ENCODE measurements at places on chromosomes 4 and X.

GRCh38 chr4:41132055-41132683, 82.2 kb downstream of the APBB2 start:
- no peak for DNase-seq

GRCh38 chrX:63922221-63922620, 137.2 kb upstream of the ARHGEF9 start:
- no peak for DNase-seq

- no peak for DNase-seq
Measured at GRCh38 chr4:152304220-152304619, 231.7 kb downstream of the FBXW7 start.

DNA sequence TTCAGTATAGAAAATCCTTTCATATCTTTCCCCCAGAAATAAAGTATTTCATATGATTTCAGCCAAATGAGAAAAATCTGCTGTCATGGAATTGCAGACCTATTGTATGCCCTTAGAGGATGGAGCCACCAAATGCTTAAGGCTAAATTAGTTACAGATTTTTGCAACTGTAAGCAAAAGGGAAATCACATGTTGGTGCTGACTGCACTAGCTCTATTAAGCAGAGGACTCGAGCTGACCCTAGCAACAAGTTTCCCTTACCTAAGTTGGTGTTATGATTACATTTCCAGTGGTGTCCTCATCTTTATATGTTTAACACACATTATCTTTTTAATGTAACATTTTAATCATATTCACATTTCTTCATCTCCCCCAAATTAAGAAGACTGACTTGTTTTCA, 58.3 kb upstream of the DOCK11 start:
- DNase-seq = no peak

DNA sequence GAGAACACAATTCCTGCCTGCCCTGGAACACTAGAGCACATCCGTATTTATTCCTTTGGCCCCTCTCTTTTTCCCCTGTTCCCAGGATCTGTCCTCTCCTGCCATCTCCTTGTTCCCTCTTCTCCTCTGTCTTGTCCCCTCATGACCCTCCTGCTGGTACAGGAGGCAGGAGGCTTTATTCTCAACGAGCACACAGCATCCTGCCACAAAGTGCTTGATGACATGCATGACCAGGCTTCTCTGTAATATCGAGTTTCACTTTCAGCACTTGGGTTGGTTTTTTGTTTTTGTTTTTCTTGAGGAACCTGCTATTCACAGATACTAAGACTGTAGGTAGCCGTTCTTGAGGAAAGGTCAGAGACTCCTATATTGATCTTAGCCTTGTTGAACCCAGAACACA, 35.3 kb downstream of the NALF2 start:
- DNase-seq = no peak

DNA sequence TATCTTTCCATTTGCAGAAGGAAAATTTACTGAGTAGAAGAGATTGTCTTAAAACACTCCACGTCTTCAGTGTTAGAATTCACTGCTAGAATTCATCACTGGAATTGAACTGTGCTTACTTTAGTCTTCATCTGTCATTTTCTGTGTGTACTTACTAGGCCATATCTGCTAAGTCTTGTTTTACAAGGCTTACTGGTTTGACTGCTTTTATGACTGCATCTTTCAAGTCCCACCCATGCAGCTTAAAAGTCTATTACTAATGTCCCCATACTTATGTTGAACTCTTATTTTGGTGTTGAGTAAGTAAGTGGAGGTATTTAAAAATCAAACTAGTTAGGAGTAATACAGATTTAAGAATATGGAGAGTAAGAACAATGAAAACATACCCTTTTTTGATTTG, 14.6 kb downstream of the CLCN3 start:
- no peak for DNase-seq

DNA sequence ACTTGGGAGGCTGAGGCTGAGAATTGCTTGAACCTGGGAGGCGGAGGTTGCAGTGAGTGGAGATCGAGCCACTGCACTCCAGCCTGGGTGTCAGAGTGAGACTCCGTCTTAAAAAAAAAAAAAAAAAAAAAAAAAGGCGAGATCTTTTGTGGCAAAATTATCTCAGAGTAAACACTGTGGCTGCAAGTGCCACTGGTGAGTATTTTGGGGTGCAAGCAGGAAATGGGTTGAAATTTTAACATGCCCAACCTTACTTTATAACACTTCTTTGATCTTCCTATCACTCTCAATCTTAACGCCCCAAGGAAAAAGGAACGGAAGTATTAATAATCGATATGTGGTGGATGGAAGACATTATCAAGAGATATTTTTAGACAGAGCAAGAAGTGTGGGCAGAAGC, 32.1 kb downstream of the SLC34A2 start:
- DNase-seq = no peak

GRCh38 chrX:78945186-78945912, at the start of gene P2RY10:
Gene P2RY10, plus strand, starts transcription at chrX:78945391. Its CDS starts 15,130 bp downstream, at chrX:78960521.
- DNase-seq = no peak

GRCh38 chr4:183843248-183843671, 61.8 kb upstream of the STOX2 start:
- DNase-seq = no peak

GRCh38 chr4:1203026-1203616, 30.7 kb upstream of the SPON2 start:
- no peak for DNase-seq

DNA sequence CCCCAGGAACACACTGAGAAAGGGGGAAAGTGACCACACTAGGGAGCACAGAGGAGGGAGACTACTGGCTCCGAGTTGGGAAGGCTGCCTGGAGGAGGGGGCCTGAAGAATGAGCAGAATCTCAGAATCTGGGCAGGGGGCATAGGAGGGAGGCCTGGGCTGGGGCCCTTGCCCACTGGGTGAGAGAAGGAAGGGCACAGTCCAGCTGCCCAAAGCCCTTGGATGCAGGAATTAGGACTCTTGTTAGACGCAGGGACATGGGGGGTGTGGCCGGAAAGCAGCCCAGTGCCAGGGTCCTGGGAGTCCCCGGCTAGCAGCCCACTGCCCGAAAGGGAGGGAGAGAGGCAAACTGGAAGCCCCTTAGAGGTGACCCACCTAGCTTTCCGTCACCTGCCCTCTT, 1.9 kb upstream of the DUSP9 start:
- DNase-seq = no peak

GRCh38 chrX:2677764-2678163, 13.3 kb upstream of the CD99 start:
- DNase-seq = no peak

DNA sequence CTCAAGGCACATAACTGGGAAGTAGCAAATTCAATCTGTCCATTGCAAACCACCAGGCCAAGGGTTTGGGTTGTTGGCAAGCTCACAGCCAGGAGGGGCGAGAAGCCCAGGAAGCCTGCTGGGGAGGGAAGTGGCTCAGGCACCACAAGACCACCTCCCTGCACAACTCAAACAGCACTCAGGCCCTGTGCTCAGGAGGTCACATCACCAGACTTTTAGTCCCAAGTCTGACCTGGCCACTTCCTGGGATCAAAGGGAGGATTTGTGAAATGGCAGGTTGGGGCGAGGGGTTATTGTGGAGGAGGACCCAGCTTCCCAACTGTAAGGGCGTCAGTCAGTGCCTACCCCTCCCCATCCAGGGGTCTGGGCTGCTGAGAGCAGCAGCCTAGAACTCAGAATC, 2.3 kb downstream of the ATP5ME start:
- DNase-seq = no peak

DNA sequence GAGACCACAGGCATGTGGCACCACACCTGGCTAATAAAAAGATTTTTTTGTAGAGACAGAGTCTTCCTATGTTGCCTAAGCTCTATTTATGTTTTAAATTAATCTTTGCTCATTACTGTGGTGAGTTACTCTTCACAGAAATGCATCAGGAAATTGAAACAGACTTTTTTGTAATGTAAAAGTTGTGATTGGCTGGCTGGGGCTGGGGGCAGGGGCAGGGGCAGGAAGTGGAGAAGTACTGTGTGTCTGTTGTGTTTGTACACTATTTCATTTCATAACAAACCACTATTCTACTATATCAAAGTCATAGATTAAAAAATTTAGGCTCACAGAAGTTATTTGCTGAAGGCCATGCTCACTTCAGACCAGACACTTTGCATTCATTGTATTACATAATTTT, 19.1 kb upstream of the ABRAXAS1 start:
- peak; percentile 6 for DNase-seq

DNA sequence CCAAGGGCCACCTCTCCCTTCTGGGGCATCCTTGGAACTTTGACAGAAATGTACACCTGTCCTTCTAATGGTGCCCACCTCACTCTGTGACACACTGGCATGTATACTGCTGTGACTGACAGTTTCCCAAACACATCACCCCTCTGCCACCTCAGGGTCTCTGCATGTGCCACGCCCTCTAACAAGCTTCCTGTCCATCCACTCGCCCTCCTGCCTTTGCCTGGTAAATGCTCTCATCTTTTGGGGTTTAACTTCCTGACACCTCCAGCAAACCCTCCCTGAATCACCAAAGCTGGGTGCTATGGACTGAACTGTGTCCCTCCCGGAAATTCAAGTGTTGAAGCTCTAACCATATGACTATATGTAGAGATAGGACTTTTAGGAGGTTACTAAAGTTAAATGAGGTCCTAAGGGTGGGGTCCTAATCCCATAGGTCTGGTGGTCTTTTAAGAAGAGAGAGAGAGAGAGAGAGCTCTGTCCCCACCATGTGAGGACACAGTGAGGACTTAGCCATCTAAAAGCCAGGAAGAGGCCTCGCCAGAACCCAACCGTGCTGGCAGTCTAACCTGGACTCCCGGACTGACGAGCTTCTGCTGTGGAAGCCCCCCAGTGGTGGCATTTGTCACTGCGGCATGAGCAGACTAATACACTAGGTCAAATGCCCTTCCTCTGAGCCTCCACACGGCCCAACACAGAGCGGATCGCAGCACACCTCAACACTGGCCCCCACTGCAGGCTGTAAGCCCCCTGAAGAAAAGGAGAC, 95.6 kb downstream of the AFAP1 start:
- peak; percentile 71 for DNase-seq

GRCh38 chrX:113514906-113515305, 674.3 kb upstream of the AMOT start:
- DNase-seq = no peak

DNA sequence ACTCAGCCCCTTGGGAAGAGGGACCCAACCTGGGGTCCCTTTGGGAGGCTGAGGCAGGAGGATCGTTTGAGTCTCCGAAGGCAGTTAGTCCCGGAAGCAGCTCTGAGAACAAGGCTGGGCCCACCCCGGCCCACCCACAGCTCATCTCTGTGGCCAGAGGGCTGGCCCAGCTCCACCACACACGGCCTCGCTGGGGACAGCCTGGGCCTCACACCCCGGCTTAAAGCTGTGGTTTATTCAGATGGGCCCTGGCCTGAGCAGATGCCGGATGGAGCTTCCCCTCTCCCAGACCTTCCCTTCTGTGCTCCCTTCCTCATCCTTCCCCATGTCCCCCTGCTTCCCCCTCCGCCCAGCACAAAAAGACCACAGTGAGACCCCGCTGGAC, 54.4 kb downstream of the FAM53A start:
- DNase-seq = no peak

DNA sequence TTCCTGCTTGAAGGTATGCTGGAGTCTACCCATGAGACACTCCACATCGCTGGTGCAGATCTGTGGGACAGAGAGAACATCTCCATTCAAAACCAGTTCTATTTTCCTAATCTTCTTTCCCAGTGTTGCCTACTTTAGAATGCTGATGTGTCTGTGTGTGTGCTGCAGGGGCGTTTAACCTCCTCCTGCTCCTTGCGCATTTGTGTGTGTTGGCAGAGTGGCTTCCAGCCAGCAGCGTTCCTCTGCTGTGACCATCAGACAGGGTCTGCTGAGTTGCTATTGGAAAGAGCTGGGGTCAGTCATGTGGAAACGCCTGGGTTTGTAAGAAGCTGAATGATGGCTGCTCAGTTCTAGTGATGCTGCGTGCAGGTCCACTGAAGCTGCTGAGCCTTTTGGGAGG, 223.6 kb downstream of the RBMX2 start:
- DNase-seq = no peak

DNA sequence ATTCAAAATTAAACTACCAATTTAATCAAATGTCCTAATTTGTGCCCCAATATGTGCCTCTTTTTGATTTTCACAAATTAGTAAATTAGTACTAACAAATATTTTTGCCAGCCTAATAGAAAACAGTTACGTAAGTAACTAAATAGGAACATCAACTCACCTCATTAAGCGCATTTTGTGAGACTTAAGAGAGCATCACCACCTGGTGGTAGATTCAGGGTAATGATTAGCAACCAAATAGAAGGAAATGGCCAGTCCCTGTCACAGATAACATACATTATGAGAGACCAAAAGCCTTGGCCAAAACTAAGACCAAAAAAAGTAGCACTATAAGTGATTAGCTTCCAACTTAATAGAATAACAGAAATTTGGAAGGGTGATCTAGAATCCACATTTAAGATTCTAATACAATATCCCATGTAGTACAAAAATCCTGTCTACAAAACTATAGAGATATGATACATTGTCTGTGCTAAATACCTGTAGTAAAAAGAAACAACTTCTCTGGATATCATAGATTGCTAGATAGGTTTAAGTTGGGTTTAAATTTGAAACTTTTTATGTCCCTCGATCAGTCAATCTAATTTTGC, 46.7 kb downstream of the C4orf46 start:
- DNase-seq = no peak

DNA sequence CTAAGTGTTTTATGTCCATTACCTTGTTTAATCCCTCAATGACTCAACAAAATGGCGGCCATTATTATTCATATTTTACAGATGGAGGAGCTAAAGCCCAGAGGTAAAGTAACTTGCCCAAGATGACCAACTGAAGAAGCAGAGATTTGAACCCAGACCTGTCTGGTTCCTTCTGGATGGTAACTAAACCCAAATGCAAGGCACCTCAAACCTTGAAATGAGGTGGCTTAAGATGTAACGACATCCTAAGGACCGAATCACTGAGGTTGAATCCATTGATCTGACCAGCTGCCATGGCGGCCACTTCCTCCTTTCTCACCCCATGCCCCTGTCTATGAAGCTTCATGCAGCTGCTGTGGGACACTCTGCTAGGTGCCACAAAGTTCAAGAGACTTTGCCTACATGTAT, 932 bp downstream of the TLR10 start:
- no peak for DNase-seq

DNA sequence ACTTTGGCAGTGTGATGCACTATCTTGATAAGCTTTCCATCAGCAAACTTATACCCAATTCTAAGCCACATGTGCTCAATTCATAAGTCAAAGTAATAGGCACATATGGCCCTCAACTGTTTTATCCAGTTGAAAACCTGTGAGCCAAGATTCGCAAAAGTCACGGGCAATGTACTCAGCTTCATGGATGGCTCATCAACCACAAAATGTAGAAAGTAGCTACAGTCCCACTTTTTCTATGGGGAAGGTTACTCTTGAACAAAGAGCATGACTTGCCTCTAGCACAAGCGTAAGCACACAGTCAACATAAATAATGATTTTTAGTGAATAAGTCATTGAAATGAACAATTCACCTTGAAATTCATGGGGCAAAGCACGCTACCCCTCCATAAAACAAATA, 25.1 kb upstream of the DDX53 start:
- no peak for DNase-seq

- DNase-seq = no peak
Measured at GRCh38 chr4:127533028-127533700, 99.6 kb upstream of the INTU start.

- DNase-seq = no peak
Measured at GRCh38 chrX:142884881-142885280, 140.8 kb upstream of the SPANXN4 start.

All from stimulated activated CD4-positive, alpha-beta T cell treated with anti-CD3 and anti-CD28 coated beads, Interleukin-4, amount 100 ng/mL, for 4 hours (primary cell).